ENCODE measurements at places on chromosomes 16 and 17. TPM values are rescaled to one million over a fixed set of nuclear protein-coding genes. Genes with fewer than 3 reads are reported as not detected.

FBF1 gene
- total RNA-seq: 22.5 TPM

PTX4 gene
- 0.39 TPM for total RNA-seq

SOX15 gene
- total RNA-seq: 124 TPM

MGAT5B gene
- total RNA-seq: 13.9 TPM

PALB2 gene
- 15.1 TPM for total RNA-seq

TNRC6A gene
- total RNA-seq: 66.8 TPM

LAT gene
- 12.4 TPM for total RNA-seq

PRSS22 gene
- total RNA-seq: 98.2 TPM

PRSS36 gene
- total RNA-seq: 6.8 TPM

KRT13 gene
- 1,548 TPM for total RNA-seq

NTN1 gene
- total RNA-seq: 24.5 TPM

SDR42E1 gene
- 10.5 TPM for total RNA-seq

CNGB1 gene
- total RNA-seq: 1.1 TPM

ST6GALNAC2 gene
- total RNA-seq: 18.7 TPM

LDHD gene
- 1.1 TPM for total RNA-seq

MT1M gene
- total RNA-seq: not detected

ACSM2B gene
- not detected for total RNA-seq

SLC35G6 gene
- total RNA-seq: not detected

TLCD1 gene
- 19.4 TPM for total RNA-seq

SPNS2 gene
- 33.8 TPM for total RNA-seq

CNTNAP1 gene
- 1.4 TPM for total RNA-seq

PRR35 gene
- total RNA-seq: not detected

CRISPLD2 gene
- total RNA-seq: 19.9 TPM

ATP2C2 gene
- total RNA-seq: 11.9 TPM

CDH15 gene
- total RNA-seq: not detected

RPGRIP1L gene
- 14.0 TPM for total RNA-seq

TERB1 gene
- not detected for total RNA-seq

DPEP1 gene
- not detected for total RNA-seq

FOXK2 gene
- total RNA-seq: 78.9 TPM

Data from PC-9 (cell line).